AG08396 (cell line): ENCODE measurements at places on chromosomes 5 and 9.

GRCh38 chr9:104779334-104779733 is 15.4 kb downstream of the NIPSNAP3B start:
- no peak for DNase-seq

- DNase-seq = no peak
These were observed 2.1 kb downstream of the PCDHA5 start for GRCh38 chr5:140823475-140823874.

DNA sequence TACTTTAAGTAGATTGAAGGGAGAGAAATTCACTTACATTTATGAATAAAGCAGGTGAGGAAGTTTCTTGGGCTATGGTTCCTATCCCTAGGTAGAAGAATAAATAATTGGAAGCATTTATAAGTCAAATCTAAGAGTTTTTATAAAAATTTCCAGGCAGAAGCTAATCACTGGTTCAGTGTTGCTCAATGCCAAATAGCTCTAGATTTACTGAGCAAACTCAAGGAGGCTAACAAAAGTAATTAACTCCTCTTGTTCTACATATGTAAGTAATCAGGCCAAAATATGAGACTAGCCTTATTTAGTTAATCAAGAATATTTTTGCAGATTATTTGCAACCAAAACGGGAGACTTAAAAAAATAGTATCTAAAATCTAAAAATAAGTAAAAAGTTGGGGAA is 472.3 kb downstream of the PLK2 start:
- no peak for DNase-seq

GRCh38 chr9:93871286-93871685 is 83.9 kb downstream of the BARX1 start:
- no peak for DNase-seq

- no peak for DNase-seq
These were observed 135.6 kb upstream of the SMARCA2 start for GRCh38 chr9:1879501-1879900.

DNA sequence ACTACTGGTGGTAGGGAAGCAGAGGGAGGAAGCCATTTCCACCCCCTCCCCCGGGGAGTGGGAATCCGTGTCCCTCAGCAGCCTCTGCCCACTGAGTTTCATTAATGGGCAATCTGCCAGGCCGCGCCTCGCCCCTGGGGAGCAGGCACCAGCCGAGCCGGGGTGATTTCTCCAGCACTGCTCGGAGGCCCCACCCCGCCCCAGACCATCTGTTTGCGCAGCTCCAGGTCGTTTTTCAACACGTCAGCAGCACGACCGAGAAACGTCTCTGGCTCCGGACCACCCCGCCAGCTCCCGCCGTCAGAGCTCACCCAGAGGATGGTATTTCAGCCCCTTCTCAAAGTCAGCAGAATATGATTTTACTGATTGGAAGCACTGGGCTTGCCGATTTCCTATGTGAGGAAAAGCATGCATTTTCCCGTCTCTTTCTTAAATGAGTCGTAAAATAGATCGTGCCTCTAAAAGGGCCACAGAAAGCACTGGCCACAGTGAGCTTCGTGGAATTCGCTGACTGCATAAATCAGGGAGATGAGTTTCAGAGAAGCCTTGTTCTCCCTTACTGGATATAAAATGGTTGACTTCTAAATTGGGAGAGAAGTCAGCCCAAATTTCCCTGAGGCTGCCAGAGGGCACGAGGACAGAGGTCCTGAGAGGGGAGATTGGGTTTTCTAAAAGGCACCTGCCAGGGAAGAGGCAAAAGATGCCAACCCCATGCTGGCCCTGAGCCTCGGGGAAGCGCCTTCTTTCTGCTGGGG is 47.0 kb downstream of the OLFM1 start:
- no peak for DNase-seq

GRCh38 chr5:92917044-92917443 is 664.0 kb downstream of the NR2F1-AS1 start:
- no peak for DNase-seq

DNA sequence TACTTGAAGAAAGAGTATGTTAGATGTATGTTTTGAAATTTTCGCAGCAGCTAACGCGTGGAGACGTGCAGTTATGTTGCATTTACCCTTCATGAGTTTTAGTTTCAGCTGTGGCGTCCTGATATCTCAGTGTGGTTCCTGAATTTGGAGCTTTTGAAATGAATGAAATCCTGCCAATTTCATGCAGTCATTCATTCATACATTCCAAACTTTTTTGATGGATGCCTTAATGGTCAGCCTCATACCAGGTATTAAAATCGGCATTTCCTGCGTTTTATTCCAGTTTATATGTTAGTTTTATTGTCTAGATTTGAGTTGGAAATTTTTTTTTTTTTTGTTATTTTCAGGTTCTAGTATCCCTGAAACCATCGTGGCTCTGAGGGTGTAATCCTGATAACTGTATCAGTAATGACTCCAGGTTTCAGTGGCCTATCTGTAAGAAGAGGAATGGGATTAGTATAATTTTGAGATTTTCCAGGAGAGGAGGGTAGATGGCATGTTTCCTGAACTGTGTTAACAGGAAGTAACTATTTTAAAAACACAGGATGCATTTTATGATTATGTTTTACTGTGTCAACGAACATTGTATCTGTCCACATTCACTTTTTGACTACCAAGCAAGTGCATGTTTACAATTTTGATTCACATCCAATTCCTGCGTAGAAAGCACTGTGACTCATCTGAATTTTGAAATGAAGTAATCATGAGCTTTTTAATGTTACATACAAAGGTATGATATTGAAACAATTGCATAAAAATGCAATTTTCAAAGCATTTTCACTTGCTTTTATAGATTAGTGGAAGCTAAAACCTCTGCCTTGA is 1.0 kb downstream of the FOCAD start:
- DNase-seq = peak; percentile 32

DNA sequence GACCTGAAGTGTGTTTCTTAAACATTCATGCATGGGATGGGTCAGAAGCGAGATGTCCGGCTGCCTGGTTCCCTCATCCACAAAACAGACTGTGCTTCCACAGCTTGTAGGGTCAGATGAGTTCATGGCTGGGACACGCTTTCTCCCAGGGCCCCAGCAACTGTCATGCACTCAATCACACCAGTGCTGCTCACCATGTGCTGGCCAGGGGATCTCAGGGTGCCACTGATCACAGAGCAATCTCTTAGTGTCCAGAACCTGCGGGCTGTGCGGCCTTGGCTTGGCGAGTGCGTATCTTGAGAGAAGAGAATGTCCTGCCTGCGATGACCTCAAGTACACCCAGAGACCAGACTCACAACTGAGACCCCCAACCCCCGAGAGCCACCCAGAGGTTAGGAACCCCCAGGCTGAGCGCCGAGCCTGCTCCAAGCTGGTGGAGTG is 26.0 kb upstream of the FCN2 start:
- no peak for DNase-seq

GRCh38 chr5:106399391-106399790 is 1271.3 kb downstream of the EFNA5 start:
- DNase-seq = no peak

DNA sequence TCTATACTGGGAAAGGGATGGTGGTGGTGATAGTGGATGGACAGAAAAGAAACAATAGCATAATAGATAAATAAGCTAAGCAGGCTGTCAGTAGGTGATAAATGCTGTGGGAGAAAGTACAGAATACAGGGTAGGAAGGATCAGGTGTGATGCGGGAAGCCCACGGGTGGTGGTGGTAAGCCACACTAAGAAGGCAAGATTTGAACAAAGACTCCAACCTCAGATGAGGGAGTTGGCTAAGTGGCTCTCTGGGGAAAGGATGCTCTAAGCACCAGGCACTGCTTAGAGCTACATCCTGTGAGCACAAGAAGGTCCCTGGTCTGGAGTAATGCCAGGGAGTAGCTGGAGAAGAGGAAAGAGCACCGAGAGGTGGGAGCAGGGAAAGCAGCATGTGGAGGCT is 151.6 kb upstream of the KLF9 start:
- DNase-seq = no peak

DNA sequence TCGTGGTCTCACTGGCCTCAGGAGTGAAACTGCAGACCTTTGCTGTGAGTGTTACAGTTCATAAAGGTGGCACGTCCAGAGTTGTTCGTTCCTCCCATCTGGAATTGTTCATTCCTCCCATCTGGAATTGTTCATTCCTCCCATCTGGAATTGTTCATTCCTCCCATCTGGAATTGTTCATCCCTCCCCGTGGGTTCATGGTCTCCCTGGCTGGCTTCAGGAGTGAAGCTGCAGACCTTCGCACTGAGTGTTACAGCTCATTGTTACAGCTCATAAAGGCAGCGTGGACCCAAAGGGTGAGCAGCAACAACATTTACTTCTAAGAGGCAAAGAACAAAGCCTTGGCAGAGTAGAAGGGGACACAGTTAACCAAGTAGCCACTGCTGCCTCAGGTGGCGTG is 69.1 kb downstream of the GCNT1 start:
- DNase-seq = no peak

DNA sequence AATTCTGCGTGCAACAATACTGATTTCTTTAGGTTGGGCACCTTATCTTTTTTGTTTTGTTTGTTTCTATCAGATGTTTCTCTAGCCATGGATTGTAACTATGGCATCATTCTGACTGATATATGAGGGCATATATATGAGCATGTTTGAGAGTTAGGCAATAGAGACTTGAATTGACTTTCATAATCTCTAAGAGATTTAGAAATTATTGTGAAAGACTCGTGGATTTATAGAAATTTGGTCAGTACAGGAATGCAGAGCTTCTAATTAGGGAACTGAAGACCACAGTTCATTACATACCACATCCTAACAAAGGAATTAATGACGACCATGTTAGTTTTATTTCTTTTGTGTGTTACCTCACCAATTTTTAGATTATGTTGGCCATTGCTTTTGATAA is 546.0 kb upstream of the GRAMD2B start:
- no peak for DNase-seq

- no peak for DNase-seq
These were observed 40.4 kb downstream of the BASP1 start for GRCh38 chr5:17257705-17258273.

DNA sequence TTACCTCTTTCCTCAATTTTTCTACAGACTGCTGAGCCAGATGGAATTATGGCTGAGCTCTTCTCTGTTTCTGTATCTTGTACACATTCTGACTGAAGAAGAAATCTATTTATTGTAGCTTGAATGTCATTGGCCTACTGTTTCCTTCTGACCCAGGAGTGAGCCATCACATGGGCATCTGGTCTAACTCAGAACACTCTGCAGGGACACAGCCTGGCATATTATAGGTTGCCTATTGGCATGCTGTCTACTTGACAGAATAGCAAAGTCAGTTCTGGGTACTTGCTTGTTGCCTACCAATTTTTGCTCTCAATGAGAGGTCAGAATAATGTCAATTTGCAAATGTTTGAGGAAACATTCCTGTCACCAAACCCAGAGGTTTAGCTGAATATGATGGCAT is 7.3 kb downstream of the PCDHAC2 start:
- DNase-seq = no peak

DNA sequence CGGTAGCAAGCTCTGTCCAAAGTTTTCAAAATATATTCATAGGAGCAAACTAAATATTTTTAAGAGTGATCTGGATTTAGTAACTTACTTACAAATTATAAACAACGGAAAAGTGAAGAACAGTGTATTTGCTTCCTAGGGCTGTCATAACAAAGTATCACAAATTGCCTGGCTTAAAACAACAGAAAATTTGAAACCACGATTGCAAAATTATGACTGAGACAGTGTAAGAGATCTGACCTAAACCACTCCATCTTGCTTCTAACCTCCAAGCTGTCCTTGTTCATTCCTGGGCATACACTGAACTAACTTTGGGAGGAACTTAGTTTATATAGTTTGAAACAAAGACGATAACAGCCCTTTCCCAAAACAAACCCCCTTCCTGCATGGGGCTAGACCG is 202.0 kb upstream of the CDH6 start:
- no peak for DNase-seq

- DNase-seq = no peak
These were observed 137.1 kb upstream of the ZNF618 start for GRCh38 chr9:113738893-113739604.

- DNase-seq = no peak
These were observed 829.4 kb downstream of the CDH12 start for GRCh38 chr5:22023784-22024183.

- no peak for DNase-seq
These were observed 5.3 kb upstream of the BARHL1 start for GRCh38 chr9:132577119-132577518.

DNA sequence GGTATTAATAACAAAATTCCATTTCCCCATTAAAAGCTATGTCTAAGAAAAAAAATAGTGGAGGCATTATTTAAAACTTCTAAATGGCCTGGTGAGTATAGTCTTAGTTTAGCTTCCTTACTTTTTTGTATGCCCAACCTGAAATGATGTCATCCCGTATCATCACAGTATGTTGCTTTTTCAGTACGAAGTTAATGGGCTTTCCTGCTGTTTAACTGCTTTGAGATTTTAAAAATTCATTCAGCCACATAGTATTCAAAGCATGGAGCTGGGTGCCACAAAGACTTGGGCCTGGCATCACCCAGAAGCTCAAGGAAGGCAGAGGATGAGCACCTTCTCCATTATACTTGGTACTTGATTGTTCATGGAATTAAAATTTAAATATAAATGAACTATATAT is 7.4 kb downstream of the F2RL2 start:
- no peak for DNase-seq

DNA sequence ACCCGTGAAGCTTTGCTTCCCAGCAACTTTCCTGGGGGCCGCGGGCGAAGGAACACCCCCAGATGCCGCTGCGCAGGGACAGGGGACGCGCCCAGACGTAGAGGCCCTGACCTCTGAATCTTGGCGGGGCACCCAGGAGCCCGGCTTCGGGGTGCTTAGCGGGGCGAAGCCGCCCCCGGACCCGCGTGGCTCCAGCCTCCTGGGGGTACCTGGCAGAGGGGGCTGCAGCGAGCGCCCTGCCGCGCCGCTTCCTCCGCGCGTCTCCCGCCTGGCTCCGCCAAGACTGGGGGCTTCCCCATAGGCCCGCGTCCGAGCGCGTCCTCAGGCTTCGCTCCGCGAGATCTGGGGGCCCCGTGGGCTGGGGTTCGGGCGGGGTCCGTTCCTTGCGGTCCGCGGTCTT is 23.0 kb upstream of the ZNF782 start:
- no peak for DNase-seq

- DNase-seq = no peak
These were observed 9.2 kb downstream of the POMT1 start for GRCh38 chr9:131511880-131512279.

GRCh38 chr5:150530951-150531588 is 23.1 kb downstream of the NDST1 start:
- DNase-seq = no peak

- DNase-seq = no peak
These were observed 1809.9 kb upstream of the ACO1 start for GRCh38 chr9:30574355-30575151.

GRCh38 chr9:20197976-20198685 is 409.3 kb upstream of the SLC24A2 start:
- DNase-seq = no peak

DNA sequence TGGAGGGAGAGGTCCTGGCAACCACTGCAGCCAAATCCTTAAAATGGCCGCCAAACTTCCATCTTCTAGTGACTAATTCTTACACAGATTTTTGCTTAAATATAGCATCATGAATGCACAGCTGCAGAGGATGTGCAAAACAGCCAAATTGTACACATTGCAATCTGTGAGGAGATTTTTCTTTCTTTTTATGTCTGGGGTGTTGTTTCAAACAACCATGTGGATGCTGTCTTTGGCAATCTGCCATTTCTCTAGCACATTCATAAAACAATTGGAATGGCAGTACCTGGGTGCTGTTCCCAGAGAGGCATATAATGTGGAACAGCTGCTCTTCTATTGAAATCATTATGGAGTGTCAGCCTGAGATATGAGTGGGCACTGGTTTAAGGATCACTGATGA is 1082.9 kb upstream of the SEMA6A start:
- no peak for DNase-seq
